ENCODE measurements at places on chromosomes 11 and 22. TPM values are rescaled to one million over a fixed set of nuclear protein-coding genes. Genes with fewer than 3 reads are reported as not detected.

DNA sequence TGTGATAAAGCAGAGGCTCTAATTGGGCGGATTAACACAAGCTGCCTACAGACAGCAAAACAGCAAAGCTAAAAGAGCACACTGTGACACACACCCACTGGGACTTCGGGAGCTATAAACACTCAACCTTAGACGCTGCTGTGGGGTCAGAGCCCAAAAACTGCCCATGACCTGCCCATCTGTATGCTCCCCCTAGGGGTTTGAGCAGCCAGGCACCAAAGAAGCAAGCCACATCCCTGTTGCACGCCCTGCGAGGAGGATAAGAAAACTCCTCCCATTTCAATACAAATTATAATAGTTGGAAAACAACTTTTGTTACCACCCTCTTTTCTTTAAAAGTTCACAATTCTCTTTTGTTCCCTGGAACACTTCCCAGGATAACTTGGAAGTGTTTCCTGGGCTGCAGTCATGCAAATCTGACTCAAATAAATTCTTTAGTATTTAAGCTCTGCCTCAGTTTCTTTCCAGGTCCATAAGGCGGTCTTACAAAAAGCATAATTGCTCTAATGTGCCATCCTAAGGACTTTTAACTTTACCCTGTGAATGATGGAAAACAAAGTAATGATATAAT lies 86.4 kb downstream of the DLG2 start:
- no peak overlapping the region for H3K27ac ChIP-seq
- H3K36me3 ChIP-seq = peaks cover 14% of the 10 kb centered on the region
- no peak overlapping the region for H3K4me3 ChIP-seq
- no peaks in the 10 kb centered on the region for H3K27me3 ChIP-seq
- no peaks in the 10 kb centered on the region for H3K4me1 ChIP-seq
- DNase-seq = no peak

DNA sequence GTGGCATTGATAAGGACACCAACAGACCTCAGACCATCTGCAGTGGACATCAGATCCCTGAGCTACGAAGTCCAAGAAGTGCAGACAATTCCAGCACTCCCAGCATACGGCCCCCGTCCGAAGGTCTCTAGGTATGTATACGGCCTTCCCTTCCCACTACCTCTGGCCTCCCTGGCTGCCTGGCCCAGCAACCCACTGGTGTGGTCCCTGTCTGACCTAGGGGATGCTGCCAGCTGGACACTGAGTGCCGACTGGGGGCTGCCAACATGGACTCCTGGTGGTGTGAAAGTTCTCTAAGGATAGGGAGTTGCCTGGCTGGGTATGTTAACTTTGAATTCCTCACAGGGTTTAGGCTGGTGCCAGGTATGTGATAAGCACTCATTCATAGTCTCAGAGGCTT lies 17.5 kb upstream of the TEF start:
- peaks cover 16% of the 10 kb centered on the region for H3K27me3 ChIP-seq
- H3K36me3 ChIP-seq = peaks cover 2% of the 10 kb centered on the region
- DNase-seq = no peak
- no peaks in the 10 kb centered on the region for H3K4me1 ChIP-seq
- no peak overlapping the region for H3K4me3 ChIP-seq
- H3K27ac ChIP-seq = no peak overlapping the region

The CRYBB2 gene
- not detected for polyA plus RNA-seq

The PRRG4 gene
- polyA plus RNA-seq = not detected

Measured in naive thymus-derived CD8-positive, alpha-beta T cell (primary cell).